ENCODE measurements at places on chromosomes 6 and 20. TPM values are rescaled to one million over a fixed set of nuclear protein-coding genes. Genes with fewer than 3 reads are reported as not detected.

Gene PACRG
- not detected for total RNA-seq

Gene CRIP3
- total RNA-seq: 0.34 TPM

Gene NR2E1
- total RNA-seq: not detected

Gene SRSF3
- total RNA-seq: 512 TPM

Gene CRYBG1
- 27.6 TPM for total RNA-seq

Gene WFDC12
- total RNA-seq: not detected

Gene PYGB
- total RNA-seq: 34.5 TPM

Gene ZC3H12D
- total RNA-seq: 15.0 TPM

Gene SLC17A2
- 0.55 TPM for total RNA-seq

Gene ZSCAN12
- total RNA-seq: 5.7 TPM

Gene BPIFB2
- not detected for total RNA-seq

Gene PERP
- 7.0 TPM for total RNA-seq

Gene PMEPA1
- total RNA-seq: 1.1 TPM
